ENCODE measurements at places on chromosomes 5 and 9. TPM values are rescaled to one million over a fixed set of nuclear protein-coding genes. Genes with fewer than 3 reads are reported as not detected.

DNA sequence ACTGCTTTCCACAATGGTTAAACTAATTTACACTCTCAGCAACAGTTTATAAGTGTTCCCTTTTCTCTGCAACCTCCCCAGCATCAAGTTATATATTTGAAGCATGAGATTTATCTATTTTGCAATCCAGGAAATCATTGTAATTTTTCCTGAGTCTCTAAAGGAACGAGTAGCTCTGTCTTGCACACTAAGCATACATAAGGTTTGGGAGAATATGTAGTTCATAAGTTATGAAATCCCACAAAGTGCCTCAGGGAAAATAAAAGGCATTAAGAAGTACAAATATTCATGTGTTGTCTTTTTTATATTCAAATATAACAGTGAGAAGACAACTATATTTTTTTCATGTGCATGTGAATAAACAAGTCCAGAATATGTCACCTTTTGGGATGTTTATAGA lies 377.1 kb upstream of the RORB start:
- no peaks in the 10 kb centered on the region for H3K36me3 ChIP-seq
- DNase-seq = no peak
- H3K27ac ChIP-seq = no peak overlapping the region
- H3K4me3 ChIP-seq = no peak overlapping the region
- H3K4me1 ChIP-seq = no peaks in the 10 kb centered on the region
- H3K27me3 ChIP-seq = no peaks in the 10 kb centered on the region

DNA sequence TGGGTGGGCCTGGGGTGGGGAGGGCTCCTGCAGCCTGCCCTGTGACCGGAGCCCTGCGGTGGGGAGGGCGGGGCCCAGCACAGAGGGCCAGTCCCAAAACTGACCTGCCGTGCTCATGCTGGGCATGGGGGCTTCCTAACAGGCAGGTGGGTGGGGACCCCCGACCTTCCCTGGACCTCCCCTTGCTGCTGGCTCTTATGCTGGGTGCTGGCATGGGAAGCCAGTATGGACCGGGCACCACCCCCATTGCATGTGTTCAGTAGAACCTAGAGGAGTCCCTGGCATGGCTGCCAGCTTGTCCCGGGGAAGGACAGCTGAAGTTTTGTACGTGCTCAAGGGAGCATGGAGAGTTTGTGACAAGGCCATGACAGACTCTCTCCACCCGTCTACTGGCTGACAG lies 37.1 kb downstream of the WNK2 start:
- H3K27me3 ChIP-seq = no peaks in the 10 kb centered on the region
- DNase-seq = no peak
- H3K27ac ChIP-seq = no peak overlapping the region

Gene COL5A1
- 17.0 TPM for total RNA-seq

Gene MARVELD2
- 11.1 TPM for total RNA-seq

GRCh38 chr5:176778921-176779465 lies 31.4 kb upstream of the UNC5A start:
- DNase-seq = peak; percentile 7
- peaks cover 44% of the 10 kb centered on the region for H3K27me3 ChIP-seq
- H3K27ac ChIP-seq = no peak overlapping the region

DNA sequence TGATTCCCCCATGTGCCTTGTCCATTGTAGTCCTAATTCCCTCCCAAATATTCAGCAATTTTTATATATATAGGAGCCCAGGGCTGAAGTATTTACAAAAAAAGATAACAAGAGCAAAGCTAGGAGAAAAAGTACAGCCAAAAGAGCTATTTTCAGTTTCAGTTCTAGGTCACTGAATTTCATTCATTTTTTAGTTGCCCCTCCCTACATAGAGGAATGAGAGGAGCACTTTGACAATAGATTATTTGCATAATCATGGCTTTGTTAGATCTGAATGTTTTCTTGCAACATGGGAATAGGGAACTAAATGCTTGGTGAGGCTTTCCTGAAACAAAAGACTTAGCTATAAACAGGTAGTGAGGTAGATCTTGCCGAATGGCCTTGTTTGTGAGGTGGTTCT lies 15.3 kb upstream of the F2RL2 start:
- H3K4me3 ChIP-seq = no peak overlapping the region
- H3K36me3 ChIP-seq = no peaks in the 10 kb centered on the region
- H3K27ac ChIP-seq = no peak overlapping the region
- no peaks in the 10 kb centered on the region for H3K27me3 ChIP-seq
- no peak for DNase-seq

Gene TAS2R1
- not detected for total RNA-seq

Gene CARD6
- total RNA-seq = 16.1 TPM

GRCh38 chr5:149211566-149211965 lies 60.1 kb upstream of the AFAP1L1 start:
- H3K36me3 ChIP-seq = no peaks in the 10 kb centered on the region
- DNase-seq = no peak
- H3K4me1 ChIP-seq = no peaks in the 10 kb centered on the region
- H3K27me3 ChIP-seq = no peaks in the 10 kb centered on the region

Gene MXD3
- 4.2 TPM for total RNA-seq

DNA sequence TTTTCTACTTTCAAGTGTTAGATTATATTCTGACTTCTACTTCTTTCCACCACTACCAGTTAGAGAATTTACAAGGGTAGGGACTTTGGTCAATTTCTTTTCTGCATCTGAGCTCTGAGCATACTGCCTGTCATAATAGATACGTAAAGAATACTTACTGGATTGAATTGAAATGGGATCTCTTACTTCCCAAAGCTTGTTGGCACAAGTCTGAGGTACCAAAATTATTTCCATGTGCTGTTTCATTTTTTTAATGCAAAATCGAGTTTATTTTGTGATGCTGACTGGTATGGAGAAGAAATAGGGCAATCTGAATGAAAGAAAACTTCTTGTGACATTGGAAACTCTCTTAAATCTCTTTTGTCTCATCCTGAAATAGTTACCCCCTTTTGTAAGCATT lies 428.9 kb downstream of the SPATA31D1 start:
- no peaks in the 10 kb centered on the region for H3K36me3 ChIP-seq
- H3K27ac ChIP-seq = no peak overlapping the region
- no peak overlapping the region for H3K4me3 ChIP-seq
- no peak for DNase-seq
- no peaks in the 10 kb centered on the region for H3K4me1 ChIP-seq

Gene RBM18
- 20.9 TPM for total RNA-seq

DNA sequence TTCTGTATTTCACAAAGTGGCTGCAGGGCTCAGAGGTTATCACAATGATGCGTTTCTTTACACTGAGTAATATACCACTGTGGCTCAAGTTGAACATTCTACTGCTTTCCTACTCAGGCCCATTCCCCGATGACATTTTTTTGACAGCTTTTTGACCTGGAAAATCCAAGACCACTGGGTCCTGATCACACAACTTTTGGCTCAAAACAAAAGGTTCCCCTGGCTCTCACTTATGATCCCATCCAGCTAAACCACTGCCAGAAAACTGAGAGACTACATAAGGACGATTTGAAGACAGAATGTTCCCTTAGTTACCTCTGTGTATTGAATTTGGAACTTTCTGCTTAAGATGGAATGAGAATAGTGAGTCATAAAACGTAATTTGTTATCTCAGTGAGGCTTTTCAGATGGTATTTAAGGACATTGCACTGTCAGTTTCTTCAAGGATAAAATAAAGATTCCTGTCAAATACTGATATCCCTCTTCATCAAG lies 78.0 kb upstream of the FBXL7 start:
- H3K36me3 ChIP-seq = no peaks in the 10 kb centered on the region
- DNase-seq = no peak
- no peak overlapping the region for H3K4me3 ChIP-seq
- no peaks in the 10 kb centered on the region for H3K27me3 ChIP-seq
- no peaks in the 10 kb centered on the region for H3K4me1 ChIP-seq

GRCh38 chr5:98816582-98817222 lies 43.2 kb downstream of the RGMB start:
- H3K4me3 ChIP-seq = no peak overlapping the region
- H3K27me3 ChIP-seq = no peaks in the 10 kb centered on the region
- DNase-seq = no peak
- H3K27ac ChIP-seq = no peak overlapping the region
- no peaks in the 10 kb centered on the region for H3K36me3 ChIP-seq

DNA sequence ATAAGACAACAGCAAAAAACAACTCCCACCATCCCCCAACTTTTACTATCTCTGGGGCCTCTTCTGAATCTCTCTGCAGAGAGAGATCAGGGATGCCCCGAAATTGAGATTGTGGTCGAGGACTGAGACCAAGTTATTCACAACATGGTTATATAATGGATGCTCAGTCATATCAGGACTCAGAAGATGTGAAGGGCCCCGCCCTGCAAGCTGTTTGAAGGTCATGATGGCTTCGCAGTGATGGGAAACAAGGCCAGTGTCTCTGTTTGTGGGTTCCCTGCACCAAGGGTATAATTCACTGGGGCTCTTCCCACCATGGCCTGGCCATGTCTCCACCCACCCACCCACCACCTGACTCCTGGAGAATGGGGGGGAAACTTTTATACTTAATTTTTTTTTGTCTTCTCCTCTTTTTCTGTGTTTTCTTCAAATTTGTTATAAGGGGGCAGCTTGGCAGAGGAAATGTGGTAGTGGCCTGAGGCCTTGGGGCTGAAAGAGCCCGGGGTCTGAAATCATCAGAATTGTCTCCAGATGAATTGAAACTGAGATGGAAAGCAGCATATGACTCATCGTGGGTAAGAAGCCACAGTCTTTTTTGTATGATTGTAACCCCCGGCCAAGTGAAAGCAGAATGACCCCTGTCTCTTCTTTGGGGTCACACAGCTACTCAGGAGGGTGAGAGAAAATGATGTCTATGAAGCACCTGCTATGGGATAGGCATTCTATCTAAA lies 15.0 kb upstream of the TEX48 start:
- DNase-seq = no peak
- H3K4me1 ChIP-seq = no peaks in the 10 kb centered on the region
- H3K27me3 ChIP-seq = no peaks in the 10 kb centered on the region
- no peak overlapping the region for H3K4me3 ChIP-seq

DNA sequence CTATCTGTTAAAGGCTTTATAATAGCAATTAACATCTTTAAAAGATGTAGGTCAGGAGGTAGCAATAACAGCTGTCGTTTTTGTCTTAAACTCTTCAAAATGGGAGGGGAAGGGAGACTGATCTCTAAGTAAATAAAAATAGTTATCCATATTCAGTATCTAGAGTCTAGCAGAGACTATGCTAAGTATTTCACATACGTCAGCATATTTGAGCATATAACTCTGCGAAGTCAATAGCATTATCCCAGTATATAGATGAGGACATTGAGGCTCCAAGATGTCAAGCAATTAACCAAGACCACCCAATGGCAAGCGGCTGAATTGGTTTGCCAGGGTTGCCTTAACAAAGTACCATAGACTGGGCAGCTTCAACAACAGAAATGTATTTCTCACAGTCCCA lies 316.8 kb downstream of the MLLT3 start:
- no peaks in the 10 kb centered on the region for H3K4me1 ChIP-seq
- no peak overlapping the region for H3K27ac ChIP-seq
- no peak for DNase-seq
- no peaks in the 10 kb centered on the region for H3K36me3 ChIP-seq

GRCh38 chr5:143613329-143613728 lies 198.6 kb upstream of the HMHB1 start:
- H3K36me3 ChIP-seq = no peaks in the 10 kb centered on the region
- H3K4me3 ChIP-seq = no peak overlapping the region
- H3K27me3 ChIP-seq = no peaks in the 10 kb centered on the region
- DNase-seq = no peak
- no peak overlapping the region for H3K27ac ChIP-seq

- DNase-seq = no peak
- H3K27ac ChIP-seq = no peak overlapping the region
- no peaks in the 10 kb centered on the region for H3K4me1 ChIP-seq
- no peak overlapping the region for H3K4me3 ChIP-seq
- no peaks in the 10 kb centered on the region for H3K36me3 ChIP-seq
- H3K27me3 ChIP-seq = no peaks in the 10 kb centered on the region
Observed at GRCh38 chr5:121671624-121672023, 180.1 kb upstream of the FTMT start.

Gene CDH12
- total RNA-seq = 2.6 TPM

DNA sequence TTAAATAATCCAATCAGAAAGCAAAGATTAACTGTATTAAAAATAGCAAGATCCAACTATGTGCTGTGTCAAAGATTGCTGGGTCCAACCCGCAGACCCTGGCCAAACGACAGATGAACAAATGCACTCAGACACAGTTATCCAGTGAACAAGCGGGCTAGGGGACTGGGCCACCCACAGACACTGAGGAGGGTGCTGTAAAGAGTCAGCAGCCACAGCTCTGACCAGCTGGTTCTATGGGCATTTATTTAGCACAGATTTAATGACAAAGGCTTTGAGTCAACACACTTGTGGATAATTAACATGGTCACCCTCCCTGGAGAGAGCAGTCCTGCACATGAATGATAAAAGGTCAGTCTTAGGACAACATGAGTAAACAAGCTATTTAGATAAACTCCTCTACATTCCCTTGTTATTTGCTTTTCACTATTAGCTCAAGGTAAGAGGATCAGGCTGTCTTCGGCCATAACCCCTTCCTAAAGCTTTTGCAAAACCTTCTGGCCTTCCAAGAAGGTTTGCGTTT lies 424.9 kb downstream of the HINT1 start:
- no peaks in the 10 kb centered on the region for H3K36me3 ChIP-seq
- no peak for DNase-seq
- H3K4me1 ChIP-seq = no peaks in the 10 kb centered on the region
- no peak overlapping the region for H3K4me3 ChIP-seq
- H3K27ac ChIP-seq = no peak overlapping the region
- no peaks in the 10 kb centered on the region for H3K27me3 ChIP-seq

Gene IL13
- total RNA-seq = 0.33 TPM

Gene SLC25A2
- total RNA-seq = 2.0 TPM

DNA sequence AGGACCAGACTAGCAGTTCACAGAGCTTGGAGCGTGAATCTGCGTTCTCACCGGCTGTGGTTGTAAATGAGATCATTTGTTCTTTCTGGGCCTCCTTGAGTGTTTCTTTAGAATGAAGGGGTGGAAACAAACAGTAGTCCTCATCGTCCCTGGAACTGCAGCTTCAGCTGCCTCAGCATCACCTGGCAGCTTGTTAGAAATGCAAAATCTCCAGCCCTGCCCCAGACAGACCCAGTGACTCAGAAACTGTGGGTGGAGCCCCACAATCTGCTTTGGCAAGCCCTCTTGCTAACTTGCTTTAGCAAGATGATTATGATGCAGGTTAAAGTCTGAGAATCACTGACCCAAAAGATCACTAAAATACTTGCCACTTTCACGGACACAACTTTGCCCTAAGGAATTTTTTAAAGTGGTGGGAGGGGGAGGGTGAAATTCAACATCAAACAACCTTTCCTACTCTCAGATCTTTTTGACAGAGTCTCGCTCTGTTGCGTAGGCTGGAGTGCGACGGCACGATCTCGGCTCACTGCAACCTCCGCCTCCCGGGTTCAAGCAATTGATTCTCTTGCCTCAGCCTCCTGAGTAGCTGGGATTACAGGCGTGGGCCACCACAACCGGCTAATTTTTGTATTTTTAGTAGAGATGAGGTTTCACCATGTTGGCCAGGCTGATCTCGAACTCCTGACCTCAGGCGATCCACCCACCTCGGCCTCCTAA lies 86.0 kb downstream of the BRINP1 start:
- H3K4me3 ChIP-seq = no peak overlapping the region
- H3K4me1 ChIP-seq = no peaks in the 10 kb centered on the region
- H3K27ac ChIP-seq = no peak overlapping the region
- H3K36me3 ChIP-seq = no peaks in the 10 kb centered on the region
- no peak for DNase-seq

Gene PCDHA1
- not detected for total RNA-seq
